ENCODE measurements at places on chromosomes 5 and 9.

- DNase-seq = no peak
Measured at GRCh38 chr5:73625944-73626811, at the start of gene ARHGEF28. Gene ARHGEF28, plus strand, starts transcription at chr5:73626196. Its CDS starts 58,656 bp downstream, at chr5:73684852.

- DNase-seq = no peak
Measured at GRCh38 chr5:59275510-59276324, 617.8 kb downstream of the PDE4D start.

DNA sequence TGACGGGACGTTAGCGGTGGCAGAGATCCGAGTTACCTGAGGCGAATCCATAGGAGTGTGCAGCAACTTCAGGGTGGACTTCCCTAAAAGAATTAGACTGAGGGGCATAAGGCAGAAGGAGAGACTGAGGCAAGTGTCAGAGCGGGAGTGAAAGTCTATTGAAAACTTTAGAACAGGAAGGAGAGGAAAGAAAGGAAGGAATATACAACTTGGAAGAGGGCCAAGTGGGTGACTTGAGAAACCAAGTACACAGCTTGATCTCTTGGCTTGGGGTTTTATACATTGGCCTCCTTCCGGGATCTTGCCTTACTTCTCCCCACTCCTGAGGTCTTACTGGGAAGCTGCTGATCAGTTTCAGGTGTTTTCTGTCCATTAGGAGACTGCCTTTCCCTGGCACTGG lies 84.9 kb downstream of the SNX18 start:
- no peak for DNase-seq

GRCh38 chr5:172587061-172587405 lies 54.0 kb upstream of the NEURL1B start:
- DNase-seq = no peak

DNA sequence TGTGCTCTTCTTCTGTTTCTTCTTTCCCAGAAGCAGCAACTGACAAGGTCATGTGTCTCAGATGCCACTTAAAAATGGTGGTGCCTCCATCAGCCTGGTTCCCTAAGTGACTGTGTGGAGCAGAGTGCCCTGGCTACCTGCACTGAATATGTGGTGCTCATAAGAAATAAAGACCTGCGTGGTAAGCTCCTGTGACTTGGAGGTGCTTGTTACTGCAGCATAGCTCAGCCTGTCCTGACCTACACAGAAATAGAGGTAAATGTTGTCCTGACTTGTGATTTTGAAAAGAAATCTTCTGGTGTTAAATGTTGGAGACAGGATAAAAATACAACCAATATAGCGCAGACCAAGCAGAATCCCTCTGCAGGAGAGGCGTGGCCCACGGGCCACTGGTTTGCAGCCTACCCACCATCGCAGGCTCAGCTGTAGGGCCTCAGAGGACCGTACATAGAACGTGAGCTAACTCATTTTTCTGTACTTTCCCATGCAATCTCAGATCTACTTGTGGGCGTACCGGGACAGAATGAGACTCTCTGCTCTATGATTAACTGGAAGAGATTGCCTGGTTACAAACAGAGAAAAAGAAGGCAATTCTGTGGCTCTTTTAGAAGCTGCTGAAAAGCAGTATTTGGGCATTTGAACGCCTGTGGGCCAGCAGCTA lies 79.4 kb upstream of the UNC5A start:
- DNase-seq = no peak

DNA sequence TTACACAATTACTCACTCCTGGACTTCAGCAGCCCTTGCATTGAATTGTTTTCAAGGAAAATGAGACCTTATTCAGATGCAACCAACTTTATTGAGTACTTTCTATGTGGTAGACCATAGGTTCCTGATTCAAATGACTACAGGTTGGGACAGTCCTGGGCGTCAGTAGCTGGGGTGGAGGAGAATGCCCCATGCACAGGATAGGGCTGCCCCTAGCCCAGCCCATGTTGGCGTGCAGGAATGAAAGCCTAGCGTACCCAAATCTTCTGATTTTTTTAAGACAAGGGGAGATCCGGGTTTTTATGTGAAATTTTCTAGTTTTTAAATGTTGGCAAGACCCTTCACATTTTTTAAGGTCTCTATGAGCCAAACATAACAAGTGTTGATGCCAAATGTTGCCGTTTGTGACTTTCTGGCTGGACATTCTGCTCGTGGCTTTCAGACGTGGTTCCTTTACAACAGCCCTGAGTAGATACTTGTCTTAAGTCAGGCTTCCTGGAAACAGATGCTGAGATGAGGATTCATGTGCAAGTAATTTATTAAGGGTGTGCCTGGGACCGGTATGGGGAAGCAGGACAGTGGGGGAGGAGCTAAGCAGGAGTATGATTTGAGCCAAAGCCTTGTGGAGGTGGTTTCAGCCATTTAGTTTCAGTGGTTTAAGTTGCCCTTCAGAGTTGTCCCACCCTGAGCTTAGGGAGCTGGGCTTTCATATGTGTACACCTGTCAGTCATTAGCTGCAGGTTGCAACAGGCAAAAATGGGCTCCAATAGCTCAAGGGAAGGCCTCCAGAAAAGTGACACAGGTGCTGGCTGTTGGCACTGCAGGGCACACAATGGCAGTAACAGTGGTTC lies 154.1 kb downstream of the NTRK2 start:
- DNase-seq = no peak

DNA sequence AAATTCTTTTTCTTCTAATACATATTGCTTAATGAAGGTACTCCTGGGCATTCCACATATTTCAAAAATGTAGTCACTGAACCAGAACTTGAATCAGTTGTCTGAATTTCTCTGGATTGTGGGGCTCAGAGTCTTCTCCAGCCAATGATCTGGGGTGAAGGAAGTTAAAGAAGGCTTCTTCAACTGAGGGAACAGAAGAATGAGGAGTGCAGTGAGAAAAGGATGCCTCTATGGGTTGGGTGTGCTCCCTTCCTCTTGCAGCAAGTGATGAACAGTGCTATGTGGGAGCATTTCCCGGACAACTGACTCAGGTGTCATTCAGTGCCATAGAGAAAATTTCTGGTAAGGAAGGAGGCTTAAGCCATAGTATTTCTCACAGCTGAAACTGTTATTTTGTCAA lies 7.9 kb downstream of the LNPEP start:
- no peak for DNase-seq
